Stimulated activated CD4-positive, alpha-beta T cell treated with anti-CD3 and anti-CD28 coated beads, Interleukin-1b, Interleukin-23, amount 100 ng/mL, for 1 hour (primary cell): ENCODE measurements at places on chromosomes 1 and 21.

DNA sequence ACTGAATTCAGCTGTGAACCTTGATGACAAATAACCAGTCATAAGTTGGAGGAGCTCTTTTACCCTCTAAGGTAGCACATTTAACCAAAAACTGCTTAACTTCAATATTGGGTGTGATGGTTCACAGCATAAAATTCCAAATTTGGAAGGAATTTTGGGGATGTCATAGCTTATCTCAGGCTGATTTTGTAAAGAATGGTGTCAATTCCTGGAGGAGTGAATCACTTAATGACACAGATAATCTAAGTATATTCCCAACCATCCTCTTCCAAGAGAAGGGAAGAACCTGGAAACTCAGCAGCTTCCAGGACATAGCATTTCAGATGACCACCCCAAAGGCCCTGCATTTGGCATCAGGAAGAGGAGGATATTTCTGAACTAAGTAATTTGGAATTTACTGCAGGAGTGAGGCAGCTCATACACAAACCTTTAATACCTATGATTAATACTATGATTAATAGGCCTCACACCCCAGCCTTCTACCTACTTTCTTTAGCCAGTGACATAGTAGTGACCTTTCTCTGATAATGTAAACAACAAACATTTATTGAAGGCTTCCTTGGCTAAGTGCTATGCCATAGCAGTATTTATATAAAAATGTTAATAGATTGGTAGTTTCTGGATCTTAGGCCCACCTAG lies 14.5 kb downstream of the GLUL start:
- no peak for DNase-seq

GRCh38 chr1:32393136-32393535 lies 1.1 kb downstream of the BSDC1 start:
- no peak for DNase-seq

- no peak for DNase-seq
Observed at GRCh38 chr1:56450004-56450666, 129.2 kb downstream of the PLPP3 start.

- no peak for DNase-seq
Observed at GRCh38 chr1:1170215-1171091, 3.2 kb upstream of the TTLL10 start.

GRCh38 chr1:7967196-7967595 lies 5.7 kb downstream of the PARK7 start:
- DNase-seq: no peak

DNA sequence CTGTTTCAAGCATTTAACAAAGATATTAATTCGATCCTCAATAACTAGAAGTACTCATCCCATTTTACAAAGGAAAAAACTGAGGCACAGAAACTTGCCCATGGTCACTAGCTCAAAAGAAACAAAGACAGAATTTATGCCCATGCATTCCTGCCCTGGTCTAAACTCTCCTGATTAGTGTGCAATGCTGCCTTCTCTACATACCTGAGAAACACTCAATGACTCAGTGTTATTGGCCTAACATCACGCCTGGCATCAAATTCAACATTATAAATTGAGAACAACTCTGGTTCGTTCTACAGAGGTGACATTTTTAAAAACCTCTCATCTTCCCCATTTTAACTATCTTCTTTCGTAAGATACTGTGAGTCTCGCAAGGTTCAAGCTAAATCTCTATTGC lies 5.2 kb downstream of the APP start:
- no peak for DNase-seq

DNA sequence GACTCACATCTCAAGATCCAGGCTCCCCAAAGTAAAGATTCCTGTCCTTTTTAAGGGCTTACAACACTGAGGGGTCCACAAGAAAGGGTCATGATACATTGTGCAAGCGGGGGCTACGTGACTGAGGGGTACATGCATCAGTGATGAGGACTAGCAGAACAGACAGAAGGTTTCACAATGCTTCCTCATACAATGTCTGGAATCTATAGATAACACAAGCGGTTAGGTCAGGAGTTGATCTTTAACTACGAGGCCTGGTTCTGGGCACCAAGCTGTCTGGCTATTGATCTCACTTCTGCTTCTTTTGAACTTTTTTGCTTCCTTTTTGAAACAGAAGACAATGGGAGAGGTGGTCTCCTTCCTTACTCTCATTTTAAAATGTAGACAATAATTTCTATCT lies 718.6 kb downstream of the AMY1C start:
- DNase-seq: no peak

GRCh38 chr1:145878724-145879123 lies 6.9 kb downstream of the ANKRD35 start:
- DNase-seq: no peak

- no peak for DNase-seq
Observed at GRCh38 chr1:154860156-154860870, 9.8 kb downstream of the KCNN3 start.

GRCh38 chr1:76136894-76137293 lies 62.3 kb downstream of the ST6GALNAC3 start:
- no peak for DNase-seq

DNA sequence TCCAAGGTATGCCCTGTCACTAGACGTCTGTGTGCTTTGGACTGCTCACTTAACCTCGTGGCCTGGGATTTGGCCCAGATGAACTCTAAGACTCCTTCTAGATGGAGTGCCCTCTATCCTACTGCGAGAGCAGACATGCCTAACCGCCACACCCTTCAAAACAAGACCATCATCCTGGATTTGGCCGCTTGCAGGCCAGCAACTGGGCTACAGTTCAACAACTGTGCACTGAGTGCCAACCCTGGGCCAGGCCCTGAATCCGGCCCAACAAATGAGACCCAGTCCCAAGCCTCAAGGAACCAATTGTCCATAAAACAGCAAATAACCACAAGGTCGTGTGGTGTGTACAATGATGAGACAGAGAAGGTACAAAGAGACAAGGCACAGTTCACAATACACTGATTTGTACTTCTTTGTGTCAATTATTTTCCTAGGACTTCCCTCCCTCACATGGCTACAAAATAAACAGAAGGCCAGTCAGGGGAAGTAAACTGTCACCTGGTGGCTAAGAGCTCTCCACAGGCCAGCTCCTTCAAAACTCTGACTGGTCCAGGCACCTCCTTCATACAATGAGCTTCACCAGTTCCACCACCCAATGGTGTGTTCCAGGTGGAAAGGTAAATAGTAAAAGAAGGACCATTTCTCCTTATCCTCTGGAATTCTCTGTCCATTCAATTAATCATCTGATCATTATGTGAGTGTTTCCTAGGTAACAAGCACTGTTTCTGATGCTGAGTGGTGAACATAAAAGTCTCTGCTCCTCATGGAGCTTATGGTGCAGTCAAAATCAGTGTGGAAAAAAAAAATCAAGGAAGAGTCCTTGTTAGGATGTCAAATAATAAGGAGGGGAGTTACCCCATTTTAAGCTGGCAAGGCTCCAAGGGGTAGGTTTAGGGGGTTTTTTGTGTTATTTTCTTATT lies 60.4 kb downstream of the CAPZB start:
- no peak for DNase-seq

- no peak for DNase-seq
Observed at GRCh38 chr21:32581732-32582131, 3.6 kb downstream of the TCP10L start.

DNA sequence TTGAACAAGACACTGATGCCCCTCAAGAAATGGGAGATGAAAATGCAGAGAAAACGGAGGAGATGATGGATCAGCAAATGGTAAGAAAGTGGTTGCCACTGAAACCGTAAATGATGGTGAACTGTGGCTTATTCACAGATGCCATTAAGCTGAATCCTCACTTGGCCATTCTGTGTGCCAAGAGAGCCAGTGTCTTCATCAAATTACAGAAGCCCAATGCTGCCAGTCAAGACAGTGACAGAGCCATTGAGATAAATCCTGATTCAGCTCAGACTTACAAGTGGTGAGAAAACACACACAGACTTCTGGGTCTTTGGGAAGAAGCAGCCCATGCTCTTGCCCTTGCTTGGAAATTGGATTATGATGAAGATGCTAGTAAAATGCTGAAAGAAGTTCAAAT lies 52.5 kb downstream of the NBPF6 start:
- no peak for DNase-seq

GRCh38 chr1:231011963-231012362 lies 28.1 kb downstream of the FAM89A start:
- no peak for DNase-seq

DNA sequence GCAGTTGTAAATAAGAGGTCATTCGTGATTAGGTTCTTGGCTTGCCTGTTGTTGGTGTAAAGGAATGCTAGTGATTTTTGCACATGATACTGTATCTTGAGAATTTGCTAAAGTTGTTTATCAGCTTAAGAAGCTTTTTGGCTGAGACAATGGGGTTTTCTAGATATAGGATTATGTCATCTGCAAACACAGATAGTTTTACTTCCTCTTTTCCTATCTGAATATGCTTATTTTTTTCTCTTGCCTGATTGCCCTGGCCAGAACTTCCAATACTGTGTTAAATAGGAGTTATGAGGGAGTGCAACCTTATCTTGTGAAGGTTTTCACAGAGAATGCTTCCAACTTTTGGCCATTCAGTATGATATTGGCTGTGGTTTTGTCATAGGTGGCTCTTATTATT lies 576.1 kb upstream of the RGS18 start:
- DNase-seq: no peak

DNA sequence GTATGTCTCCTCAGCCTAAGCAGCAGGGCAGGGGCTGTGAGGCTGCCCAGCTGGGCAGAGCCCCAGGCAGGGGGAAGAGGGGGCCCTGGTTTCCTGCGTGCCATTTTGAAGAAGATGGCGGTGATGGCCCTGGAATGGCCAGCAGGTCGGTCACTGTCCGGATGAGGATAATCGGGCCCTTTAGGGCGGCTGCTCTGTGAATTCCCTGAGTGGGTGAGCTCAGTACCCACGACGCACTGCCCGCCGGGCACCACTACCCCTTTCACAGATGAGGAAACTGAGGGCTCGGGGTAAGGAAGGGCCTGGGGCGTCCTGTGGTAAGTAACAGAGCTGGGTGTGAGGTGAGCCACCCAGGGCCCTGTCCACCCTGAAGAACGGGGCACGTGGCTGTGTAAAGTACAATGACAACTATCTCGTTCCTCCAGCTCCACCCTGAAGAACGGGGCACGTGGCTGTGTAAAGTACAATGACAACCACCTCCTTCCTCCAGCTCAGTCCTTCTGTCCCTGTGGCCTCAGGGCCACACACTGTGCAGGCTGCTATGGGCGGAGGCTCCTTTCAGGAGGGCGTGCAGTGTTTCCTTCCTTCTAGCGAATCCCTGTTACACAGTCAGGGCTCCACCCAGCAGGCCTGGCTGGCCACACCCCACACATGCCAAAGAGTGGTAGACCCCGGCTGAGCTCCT lies 23.2 kb downstream of the ITGB2 start:
- no peak for DNase-seq

DNA sequence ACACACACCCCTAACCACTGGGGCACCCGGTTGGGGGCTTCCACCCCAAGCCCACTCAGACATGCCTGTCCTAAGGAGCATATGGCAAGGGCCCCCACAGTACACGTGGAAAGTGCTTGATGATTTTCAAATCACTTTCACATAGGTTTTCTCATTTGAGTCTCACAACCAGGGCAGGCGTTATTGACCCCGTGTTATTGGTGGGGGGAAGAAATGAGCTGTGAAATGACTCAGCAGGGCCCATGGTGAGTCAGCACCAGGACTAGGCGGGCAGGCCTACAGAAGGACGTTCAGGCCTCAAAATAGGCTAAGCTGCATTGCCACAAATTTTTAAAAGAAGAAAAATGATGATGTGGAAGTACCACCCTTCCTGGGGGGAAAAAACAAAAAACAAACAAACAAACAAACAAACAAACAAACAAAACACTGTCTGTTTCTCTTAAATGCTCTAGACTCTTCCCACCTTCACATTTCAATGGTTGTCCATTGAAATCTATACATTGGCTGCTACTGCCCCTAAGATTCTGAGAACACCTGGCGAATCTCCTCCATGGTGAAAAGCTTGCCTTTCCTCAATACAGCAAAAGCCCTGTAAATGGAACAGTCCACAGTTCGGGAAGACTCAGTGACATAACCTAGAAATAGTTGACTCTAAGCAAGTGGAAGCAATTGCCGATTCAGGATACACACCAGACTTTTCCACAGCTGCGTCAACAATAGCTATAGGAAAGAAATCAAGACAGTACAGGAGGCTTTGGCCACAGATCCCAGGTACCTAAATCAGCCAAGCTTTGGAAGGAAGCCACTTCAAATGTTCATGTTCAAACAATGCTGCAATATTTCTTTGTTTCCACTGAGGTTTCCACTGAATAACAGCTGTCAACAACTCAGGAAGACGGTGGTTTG lies 234.7 kb downstream of the TOMM20 start:
- DNase-seq: peak; percentile 8

- DNase-seq: no peak
Observed at GRCh38 chr1:236311040-236311439, 29.3 kb upstream of the ERO1B start.

DNA sequence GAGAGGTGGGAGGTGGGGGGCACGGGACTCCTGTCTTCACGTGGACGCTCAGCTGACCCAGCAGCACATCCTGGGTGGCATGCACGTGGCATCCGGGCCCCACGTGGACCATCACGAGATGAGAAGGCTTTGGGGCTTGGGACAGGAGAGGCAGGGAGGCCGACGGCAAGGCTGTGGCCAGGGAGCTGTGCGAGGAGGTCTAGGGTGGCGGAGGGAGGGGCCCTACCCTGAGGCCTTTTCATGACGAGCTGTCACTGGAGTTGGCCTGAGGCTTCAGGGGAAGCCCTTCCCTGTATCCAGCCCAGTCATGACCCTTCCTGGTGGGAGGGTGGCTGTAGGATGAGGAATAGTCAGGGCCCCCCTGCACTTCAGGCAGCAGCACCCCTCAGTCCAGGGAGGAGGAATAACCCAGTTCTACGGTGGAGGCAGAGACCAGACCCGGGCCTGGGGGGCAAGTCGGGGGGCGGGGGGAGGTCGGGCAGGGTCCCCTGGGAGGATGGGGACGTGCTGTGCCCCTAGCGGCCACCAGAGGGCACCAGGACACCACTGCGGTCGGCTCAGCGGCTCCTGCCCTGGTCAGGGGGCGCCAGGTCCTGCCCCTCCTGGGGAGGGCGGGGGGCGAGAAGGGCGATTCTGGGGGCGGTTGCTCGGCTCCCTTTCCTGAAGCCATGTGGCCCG lies 2.0 kb upstream of the PERM1 start:
- DNase-seq: no peak

DNA sequence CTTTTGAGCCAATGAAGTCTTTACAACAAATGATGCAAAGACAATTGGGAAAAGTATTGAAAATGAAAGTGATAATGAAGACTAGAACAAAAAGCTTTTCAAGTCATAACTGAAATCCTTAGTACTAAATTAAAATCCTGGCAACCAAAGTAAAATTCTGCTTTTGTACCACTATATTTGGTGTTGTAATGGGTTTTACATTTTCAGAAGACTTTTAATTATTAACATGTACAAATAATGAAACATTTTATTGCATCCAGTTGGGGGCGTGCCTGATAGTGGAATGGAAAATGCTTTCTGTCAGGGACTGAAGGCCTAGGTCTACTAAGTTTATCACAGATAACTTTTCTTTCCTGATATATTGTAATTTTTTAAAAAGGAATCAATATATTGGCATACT lies 89.4 kb downstream of the SDCCAG8 start:
- DNase-seq: no peak

- no peak for DNase-seq
Observed at GRCh38 chr21:28548291-28548690, 444.4 kb downstream of the LTN1 start.
